NCI-H82 (cell line): ENCODE measurements at places on chromosomes 16 and 17.

DNA sequence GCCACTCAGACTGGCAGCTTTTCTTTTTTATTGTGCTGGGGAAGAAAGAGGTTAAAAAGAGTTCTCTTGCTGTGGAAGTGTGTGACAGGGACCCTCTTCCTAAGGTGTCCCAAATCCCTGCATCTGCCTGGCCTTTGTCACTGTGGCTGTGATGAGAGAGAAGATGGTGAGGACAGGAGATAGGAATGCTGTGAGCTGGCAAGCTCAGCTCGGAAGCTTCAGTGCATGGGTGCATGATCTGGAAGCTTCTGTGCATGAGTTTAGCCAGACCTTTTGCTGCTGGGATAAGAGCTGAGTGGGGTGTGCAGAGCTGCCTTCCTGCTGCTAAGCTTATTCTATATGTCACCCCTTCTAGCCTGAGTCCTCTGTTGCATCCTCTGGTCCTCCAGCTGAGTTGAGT, 103.3 kb upstream of the CACNG3 start:
- no peak for DNase-seq

DNA sequence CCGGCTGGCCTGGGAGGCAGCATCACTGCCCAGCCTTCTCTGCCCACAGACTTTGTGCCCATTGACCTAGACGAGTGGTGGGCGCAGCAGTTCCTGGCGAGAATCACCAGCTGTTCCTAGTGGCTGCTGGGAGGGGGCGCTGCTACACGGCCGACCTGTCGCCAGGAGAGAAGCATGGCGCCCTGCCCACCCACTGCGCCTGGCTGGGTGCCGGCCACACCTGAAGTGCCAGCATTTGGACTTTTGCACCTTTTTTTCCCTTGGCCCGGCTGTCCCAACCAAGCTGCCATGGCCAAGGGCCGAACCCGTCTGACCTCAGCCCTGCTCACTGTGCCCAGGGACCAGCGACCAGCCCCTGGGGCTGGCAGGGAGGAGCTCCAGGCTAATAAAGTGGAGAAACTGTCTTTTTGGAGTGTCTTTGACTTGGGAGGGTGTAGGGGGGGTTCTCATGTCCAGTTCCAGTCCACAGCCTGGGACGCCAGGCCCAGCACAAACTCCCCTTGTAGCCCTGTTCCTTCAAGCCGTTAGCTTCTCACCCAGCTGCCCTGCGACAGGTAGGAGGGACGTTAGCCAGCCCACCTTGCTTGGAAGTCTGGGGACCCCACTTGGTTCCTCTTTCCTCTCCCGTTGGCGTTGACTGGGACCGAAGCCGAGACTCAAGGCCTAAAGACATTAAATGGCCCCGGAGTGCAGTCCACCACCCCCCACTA, 939 bp upstream of the WDR90 start:
- peak; percentile 76 for DNase-seq

DNA sequence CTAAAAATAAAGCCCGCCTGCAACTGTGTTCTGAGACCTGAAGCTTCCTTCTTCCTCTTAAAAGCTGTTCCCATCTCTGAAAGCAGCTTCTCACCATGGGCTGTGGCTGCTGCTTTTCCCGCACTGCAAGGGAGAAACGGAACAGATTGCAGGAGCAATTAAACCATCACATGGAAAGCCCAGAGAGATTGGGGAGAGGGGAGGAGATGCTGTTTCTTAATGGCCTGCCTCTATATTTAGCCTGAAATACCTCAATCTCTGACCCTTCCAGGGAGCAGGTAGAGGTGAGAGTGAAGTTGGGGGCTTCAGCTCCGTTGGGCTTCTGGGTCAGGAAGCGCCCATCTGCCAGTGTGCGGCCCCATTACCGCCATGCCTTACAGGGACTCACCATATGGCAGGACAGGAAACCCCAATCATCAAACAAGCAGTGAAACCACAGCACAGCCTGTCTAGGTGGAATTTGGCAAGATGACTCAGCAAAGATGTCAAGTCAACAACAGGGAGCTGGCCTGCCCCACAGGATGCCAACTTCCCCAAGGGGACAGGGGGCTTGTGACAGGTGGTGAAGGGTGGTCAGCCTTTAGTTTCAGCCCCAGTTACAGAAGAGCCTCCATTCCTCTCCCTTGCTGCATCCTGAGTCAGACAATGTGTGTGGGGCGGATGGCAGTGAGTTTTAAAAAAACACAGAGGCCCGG, 286.6 kb upstream of the CCL2 start:
- DNase-seq: peak; percentile 87

- peak; percentile 97 for DNase-seq
These were observed 717 bp upstream of the CNP start for GRCh38 chr17:41965694-41966462.

- peak; percentile 51 for DNase-seq
These were observed 10.5 kb upstream of the TIMP2 start for GRCh38 chr17:78935419-78936323.

- DNase-seq: peak; percentile 16
These were observed 24.8 kb downstream of the TMEM114 start for GRCh38 chr16:8565498-8565897.
